ENCODE measurements at places on chromosomes 3 and 15. TPM values are rescaled to one million over a fixed set of nuclear protein-coding genes. Genes with fewer than 3 reads are reported as not detected.

ZNF639 gene
- total RNA-seq = 21.3 TPM

TMEM39A gene
- 21.8 TPM for total RNA-seq

DMXL2 gene
- total RNA-seq = 18.0 TPM

MYRIP gene
- not detected for total RNA-seq

GCHFR gene
- 7.3 TPM for total RNA-seq

ZNF592 gene
- total RNA-seq = 18.8 TPM
